Activated T-cell treated with anti-CD3 and anti-CD28 coated beads for 24 hours (primary cell): ENCODE measurements at places on chromosomes 1 and 21.

GRCh38 chr1:174923820-174924219 lies 75.9 kb upstream of the CACYBP start:
- no peak for DNase-seq

- no peak for DNase-seq
These were observed 97.6 kb downstream of the EPHB2 start for GRCh38 chr1:22808186-22808675.

DNA sequence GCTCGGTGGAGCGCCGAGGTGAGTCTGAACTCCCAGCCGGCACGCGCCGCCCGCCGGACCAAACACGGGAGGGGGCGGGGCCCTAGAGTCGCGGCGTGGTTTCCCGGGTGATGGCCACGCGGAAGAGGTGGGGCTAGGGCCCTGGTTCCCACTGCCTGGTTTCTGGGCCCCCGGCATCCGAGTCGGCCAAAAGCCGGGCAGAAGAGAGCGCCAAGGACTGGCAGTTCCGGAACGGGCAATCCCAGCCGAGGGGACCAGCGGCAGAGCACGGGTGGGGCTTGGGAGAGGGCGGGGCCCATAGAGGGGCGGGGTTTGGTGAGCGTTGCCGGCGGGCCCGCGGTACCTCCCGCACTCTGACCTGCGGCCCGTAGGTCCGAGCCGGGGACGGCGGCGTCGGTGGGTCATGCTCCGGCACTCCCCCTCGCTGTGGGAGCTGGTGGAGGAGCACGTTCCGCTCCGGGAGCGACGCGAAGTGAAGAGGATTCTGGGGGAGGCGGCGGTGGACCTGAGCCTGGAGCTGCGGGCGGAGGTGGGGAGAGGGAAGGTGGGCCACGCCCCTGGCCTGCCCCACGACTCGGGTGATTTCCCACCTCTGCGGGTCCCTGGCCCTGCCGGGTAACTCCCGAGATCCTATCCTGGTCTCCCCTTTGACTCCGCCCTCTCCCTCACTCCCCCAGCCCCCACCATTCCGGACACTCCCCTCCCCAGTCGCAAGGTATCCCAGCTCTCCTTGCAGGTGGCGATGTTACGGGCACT lies at the start of gene CCDC24:
TSS of gene CCDC24 (plus strand) at position 124 of the 756 bp plus-strand sequence. CDS start at position 404, 280 bp downstream.
- DNase-seq = peak; percentile 64

GRCh38 chr1:116242741-116243140 lies 130.3 kb upstream of the ATP1A1 start:
- DNase-seq = no peak

DNA sequence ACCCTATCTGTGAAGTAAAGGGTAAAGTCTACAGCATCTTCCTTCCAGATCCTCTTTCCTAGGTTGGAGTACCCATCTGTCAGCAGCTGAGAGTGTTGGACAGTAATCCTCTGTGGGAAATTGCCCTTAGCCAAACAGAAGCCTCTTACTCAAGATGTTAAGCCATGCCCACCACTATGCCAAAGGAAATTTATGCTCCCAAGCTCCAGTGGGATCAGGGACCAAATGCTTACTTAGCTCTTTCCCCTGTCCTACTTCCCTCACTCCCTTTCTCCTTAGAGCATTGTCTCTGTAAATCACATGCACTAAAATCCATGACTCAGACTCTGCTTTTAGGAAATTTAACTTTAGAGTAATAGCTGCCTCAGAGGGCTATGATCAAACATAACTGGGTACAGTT lies 254.0 kb downstream of the BRINP2 start:
- DNase-seq = no peak

GRCh38 chr1:87231703-87232367 lies 96.8 kb upstream of the LMO4 start:
- no peak for DNase-seq

GRCh38 chr1:87766737-87767136 lies 438.1 kb downstream of the LMO4 start:
- DNase-seq = no peak

GRCh38 chr1:46456411-46456963 lies 33.1 kb upstream of the DMBX1 start:
- no peak for DNase-seq

DNA sequence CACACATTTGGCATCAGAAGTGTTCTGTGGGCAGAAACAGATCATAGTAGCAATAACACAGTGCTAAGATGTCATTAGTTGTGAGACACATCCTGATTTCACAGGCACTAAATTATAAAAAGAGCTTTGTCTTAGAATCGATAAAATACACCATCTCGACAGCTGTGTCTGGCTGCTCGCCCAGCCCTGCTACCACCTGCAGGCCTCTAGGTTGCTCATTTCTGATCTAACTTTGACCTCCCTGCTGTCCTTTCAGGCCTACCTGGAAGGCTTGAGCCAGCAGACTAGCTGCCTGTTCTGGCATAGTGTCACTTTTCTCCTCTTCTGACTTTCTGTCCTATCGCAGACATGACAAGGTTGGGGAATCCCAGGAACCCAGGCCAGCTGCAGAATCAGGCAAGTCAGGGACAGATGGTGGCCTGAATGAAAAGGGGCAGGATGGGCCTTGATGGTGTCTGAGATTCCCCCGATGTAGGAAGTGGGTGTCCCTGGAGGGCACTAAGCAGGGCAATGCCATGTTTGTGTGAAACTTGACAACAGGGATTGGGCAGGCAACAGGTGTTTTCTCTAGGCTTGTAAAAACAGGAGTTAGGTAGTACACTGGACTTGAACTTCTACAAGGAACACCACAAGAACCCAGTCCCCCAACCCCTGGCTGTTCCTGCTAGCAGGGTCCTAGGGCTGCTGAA lies 66.6 kb upstream of the RHOU start:
- no peak for DNase-seq

GRCh38 chr1:167663002-167663772 lies 33.2 kb downstream of the RCSD1 start:
- DNase-seq = no peak

DNA sequence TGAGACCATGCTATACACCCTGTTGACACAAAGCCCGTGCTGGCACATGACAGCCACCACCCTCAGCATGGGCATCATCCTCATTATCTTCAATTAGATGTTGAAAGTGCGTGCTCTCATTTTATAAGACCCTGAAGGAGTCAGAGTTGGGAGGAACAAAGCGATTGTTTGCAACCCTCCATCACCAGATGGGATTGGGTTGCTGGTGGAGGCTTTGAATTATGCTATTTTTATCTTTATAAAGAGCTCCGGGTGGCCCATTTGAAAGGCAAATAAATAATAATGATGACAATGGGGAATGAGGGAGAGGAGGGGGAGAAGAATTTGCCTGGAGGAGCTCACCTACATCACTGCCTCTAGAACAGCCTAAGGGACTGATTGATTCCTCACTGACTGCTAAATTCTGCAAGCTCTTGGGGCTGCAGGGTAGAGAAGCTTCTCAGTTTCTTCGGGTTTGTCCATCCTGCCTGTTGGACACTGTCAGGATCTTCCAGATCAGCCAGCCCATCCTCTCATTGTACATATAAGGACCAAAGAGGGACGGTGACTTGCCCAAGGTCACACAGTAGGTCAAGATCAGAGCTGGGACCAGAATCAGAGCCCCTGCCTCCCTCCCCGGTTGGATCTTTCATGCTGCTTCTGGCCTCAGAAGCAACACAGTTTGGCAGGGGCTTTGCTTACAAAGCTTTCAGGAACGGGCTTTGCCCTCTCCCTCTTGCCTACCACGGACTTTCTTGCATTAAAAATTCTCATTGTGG lies 130.9 kb upstream of the ZBTB40 start:
- DNase-seq = no peak

DNA sequence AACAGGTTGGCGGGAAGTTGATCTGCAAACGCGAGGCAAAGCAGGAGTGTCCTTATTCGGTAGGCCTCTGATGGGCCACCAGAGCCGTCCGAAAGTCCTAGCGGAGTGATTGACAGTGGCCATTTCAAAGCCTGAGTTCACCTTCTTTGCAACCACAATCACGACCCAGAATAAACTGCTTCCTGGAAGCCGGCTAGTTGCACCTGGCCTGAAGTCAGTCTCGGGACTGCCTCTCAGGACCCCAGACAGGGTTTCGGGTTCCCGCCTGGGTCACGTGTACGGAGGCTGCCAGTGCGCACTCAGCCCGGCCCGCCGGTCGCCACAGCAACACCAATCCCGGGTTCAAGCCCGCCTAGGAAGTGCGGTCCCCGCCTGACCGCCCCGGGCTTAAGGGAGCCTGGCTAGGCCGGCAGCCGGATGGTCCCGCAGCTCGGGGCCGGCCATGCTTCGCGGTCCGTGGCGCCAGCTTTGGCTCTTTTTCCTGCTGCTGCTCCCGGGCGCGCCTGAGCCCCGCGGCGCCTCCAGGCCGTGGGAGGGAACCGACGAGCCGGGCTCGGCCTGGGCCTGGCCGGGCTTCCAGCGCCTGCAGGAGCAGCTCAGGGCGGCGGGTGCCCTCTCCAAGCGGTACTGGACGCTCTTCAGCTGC lies at the start of gene TOR3A:
TSS of gene TOR3A (plus strand) at position 384 of the 646 bp plus-strand sequence. CDS start at position 443, 59 bp downstream.
- DNase-seq = peak; percentile 77

DNA sequence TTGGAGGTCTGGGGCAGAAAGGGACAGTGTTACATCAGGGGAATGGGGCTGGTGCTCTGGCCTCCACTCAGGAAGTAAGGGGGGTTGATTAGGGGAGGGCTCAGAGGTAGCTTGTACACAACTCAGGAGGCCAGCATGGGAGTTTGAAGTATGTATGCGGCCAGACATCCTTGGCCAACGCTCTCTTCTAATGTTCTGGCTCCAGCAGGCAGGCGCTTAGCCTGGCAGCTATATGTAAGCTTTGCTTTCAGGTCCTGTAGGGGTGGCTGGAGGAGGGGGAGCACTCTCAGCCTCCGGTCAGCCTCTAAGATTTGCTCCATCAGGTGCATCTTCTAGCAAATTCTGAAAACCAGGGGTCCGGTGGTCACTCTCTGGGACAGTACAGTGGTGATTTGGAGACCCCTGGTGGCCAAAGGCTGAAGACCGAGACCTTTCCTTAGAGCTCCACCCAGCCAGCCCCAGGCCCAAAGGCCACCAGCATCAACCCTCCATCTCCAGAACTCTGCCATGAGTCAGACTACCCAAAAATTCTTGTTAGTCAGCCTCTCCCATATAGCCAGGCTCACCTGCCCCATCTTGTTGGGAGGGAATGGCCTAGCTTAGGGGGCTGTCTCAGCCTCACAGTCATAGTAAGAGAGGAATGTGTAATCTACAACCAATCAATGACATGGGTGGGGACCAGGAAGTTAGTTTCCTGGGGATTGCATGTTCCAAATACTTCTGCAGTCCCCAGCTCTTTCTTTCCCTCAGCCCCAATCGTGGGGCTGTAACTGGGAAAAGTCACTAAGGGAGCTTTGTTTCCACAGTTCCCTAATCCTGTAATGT lies 9.7 kb upstream of the COL8A2 start:
- no peak for DNase-seq
